Caco-2 (cell line): ENCODE measurements at places on chromosomes 3 and 15.

DNA sequence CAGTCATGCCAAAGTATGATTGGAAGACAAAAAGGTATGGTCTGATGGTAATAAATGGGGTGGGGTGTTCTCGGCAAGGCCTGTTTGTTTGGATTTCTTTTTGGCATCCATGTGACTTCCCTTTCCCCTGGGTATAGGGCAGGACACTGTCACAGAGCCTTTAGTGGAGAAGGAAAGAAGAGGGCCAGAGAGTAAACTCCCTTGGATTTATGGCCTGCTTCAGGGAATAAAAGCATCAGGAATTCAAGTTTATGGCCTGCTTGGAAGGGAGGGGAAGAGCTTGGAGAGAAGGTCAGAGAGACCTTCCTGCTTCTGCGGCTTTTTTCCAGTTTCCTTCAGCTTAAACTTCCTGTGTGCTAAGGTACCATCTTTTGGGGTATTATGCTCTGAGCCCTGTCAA is 179.4 kb upstream of the ADAMTS9 start:
- DNase-seq: no peak

- DNase-seq: no peak
Measured at GRCh38 chr3:2096216-2096615, 2.5 kb upstream of the CNTN4 start.

DNA sequence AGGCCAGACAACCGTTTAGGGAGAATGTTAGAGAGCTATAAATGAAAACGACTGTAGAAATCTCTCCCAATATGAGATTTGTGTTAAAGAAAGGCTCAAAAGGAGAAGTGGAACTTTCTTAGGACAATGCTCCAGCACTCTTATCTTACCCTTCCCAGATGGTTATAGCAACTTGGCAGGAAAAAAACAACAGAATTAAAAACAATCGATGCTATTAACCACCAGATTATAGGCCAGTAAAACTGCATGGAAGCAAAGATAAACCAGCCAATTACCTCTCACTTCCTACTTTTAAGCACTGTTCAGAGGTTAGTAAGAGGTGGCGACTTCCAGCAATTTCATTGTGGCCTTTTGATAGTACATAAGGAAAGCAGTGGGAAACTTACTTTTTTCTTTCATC is 72.9 kb downstream of the TMCC1 start:
- DNase-seq: no peak

GRCh38 chr3:144499001-144499930 is 527.6 kb downstream of the DIPK2A start:
- no peak for DNase-seq

- DNase-seq: no peak
Measured at GRCh38 chr3:146092230-146092629, 68.8 kb downstream of the PLOD2 start.

GRCh38 chr3:125050488-125051090 is 5.2 kb downstream of the HEG1 start:
- DNase-seq: no peak
